ENCODE measurements at places on chromosomes 5 and 9.

- DNase-seq = peak; percentile 79
These were observed 88.1 kb downstream of the PCSK1 start for GRCh38 chr5:96344678-96345577.

DNA sequence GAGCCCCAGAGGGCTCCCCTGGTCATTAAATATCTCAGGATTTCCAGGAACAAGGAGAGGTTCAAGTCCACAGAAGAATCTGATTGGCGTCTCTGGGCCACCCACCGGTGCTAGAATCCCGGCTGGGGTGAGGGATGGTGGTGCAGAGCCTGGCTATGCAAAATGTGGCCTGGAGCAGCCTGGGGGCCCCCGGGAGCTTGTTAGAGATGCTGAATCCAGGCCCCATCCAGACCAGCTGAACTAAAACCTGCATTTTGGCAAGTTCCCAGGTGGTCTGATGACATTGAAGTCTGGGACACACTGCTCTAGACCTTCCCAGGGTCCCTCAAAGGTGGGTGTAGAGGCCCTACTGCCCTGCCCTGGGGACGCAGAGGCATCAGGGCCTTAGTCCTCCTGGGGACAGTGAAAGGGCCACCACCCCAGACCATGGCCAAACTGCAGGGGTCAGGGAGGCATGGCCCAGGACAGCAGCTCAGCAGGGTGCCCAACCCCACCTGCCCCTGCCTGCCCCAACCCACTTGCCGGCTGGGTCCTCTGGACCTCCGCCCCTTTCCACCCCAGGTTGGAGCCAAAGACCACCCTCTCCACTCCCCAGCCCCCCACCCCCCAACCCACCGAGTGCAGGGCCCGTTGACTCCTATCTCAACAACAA, 34.7 kb downstream of the ADAMTS2 start:
- DNase-seq = no peak

GRCh38 chr5:149345892-149346222, 558 bp downstream of the GRPEL2 start:
- no peak for DNase-seq

DNA sequence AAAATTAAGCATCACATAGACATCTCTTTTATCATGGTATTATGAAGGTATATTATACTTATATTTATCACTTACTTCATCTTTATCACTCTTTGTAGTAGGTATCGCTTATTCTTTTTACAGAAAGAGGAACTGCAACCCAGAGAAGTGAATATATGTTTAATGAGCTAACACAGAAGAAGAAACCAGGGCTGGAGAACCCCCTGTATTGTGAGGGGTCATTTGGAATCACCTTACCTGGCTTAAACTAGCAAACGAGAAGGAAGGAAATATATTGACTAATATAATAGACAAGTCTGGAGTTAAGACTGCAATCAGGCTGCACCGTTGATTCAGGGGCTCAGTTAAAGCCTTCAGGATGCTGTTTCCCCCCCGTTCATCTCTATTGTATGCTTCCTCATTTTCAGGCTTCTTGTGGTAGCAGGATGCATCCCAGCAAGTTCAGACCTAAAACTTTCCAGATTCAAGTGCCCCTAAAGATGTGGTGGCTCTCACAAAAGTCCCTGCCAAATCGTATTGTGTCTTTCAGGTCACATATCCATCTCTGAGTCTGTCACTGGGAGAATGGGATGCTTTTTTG, 146.4 kb downstream of the GCNT1 start:
- DNase-seq = no peak

DNA sequence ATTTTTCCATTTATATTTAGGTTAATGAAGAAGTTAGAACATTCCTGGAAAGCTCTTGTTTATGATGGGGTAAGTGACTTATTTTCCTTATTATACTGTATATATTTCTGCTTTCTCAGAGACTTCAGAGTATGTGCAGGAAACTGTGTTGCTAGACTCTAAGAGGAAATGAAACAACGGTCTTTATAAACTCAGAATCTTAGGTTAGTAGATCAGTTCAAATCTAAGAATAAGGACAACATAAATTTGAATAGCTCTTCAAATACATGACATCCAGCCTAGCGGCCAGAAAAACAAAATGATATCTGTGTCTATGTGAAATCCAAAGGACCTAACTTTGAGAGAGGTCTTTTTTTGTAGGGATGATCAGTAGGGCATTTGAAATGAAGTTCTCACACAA, 94.3 kb downstream of the PRKACG start:
- DNase-seq = no peak

DNA sequence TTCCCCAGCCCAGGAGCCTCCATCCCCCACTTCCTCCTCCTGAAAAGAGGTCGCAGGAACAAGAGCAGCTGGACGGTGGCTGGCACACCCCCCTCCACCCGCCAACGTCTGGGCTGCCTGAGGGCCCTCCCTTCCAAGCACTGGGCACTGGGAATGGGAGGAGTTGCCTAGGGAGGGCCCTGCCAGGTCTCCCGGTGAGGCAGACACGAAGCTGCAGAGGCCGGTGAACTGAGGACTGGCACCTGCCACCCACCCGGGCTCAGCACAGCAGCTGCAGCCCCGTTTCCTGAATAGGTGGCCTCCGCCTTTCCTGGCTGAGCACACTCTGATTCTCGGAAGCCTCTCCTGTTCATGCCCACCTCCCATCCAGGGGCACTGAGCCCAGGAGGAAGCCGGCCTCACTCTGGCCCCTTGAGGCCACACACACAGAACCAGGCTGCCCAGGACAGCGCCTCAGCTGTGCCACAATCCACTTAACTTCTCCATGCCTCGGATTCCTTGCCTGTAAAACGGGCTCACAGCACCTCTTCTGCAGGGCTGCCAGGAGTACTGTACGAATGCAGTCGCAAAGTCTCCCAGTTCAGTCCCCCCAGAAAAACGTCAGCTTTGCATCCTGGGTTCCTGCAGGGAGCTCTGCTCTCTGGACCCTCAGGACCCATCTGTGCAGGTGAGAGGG, 1.3 kb downstream of the NPDC1 start:
- DNase-seq = peak; percentile 66

DNA sequence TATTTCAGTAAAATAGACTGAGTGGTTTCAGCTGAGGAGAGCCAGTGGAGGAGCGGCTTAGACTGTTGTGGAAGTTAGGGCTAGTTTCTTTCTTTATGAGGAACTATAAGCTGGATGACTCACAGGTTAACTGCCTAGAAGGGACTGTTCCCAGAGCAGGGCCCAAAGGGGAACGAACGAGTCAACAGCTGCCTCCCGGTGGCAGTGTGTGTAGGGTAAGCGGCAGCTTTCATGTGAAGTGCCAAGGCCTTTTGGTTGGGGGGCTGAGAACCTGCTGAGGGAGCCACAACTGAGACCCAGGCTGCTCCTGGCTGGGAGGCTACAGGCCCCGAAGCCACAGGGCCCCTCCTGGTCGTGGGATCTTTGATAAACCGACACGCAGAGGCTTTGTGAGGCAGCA, 7.0 kb downstream of the SQSTM1 start:
- DNase-seq = peak; percentile 88

DNA sequence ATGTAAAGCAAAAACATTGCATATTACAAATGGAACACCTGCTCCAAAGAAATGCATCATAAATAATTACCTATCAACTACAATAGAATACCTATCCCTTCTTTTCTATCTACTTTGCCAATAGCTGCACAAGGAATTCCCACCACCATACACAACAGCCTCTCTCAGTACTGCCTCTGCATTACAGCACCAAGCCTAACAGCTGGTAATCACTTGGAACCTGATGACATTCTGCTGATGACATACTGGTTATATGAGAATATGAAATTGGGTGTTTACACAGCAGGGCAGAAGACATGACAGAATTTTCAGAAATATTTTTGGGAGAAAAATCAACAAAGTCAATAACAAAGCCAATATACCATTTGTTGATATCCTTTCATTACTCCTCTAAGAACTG, 43.2 kb downstream of the PSMB7 start:
- DNase-seq = no peak

DNA sequence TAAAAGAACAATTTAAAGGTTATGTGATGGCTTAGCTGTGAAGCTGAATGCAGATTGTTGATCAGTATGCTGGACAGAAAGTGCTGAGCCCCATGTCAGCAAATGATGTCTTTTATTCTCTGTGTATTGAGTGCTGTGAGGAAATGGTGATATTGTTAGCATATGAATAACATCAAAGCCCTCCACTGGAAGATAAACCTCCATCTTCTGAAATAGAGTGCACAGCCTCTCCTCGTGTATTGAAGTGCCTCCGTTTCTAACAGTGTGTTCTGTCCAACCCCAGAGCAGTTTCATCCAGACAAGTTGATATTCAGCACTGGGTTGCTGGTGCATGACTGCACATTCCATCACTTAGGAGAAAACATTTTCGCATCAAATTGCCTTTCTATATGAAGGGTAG, 242.9 kb downstream of the CSNK1G3 start:
- no peak for DNase-seq

DNA sequence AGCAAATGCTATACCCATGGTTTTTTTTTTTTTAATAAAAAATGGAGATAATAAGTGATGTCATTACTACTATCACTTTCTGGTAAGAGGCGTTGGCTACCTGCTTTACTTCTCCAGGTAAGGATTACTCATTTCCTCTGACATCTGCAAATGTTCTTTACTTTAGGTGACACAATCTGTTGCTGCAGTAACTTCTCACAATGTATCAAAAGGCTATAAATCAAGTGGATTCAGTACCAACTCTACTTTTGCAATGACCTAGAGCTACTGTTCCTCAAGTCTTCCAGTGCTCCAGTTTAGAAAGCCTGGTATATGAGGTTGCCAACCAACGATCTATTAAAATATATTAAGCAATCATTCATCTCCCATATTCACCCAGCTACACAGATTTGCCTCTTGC, 129.1 kb downstream of the PLK2 start:
- DNase-seq = no peak

- peak; percentile 48 for DNase-seq
These were observed 34.6 kb upstream of the NEK6 start for GRCh38 chr9:124222918-124223720.

DNA sequence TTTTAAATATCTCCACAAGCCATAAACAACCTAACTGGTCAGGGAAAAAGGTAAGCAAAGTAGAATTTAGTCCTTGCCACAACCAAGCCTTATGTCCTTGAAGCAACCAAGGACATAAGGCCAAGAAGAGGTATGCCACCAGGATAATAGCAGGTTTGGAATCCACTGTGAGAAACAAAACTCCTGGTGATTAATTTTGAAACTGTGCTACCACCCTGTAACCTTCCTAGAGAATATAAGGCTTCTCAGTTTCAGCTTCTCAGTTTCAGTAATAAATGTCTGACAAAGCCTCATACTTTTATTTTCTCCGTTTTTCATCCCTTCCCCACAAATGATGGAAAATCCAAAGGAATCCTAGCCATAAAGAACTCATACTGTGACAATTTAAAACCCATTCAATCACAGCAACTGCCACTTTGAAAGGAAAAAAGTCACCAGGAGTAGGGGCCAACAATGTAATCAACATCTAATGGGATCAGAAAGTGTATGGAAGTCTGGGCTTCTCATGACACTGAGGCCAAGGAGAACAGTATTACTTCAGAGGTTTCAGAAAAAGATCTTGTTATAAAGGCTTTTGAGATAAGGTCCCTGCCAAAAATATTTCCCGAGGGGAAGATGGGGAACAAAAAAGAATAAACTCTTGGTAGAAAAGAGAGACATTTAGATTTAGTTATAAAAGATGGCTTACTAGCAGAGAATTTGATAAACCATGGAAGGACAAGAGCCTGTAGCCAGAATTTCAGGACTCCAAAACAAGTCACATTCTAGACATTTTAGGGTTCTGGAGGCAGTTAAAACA, 189.2 kb downstream of the TSSK1B start:
- no peak for DNase-seq

GRCh38 chr5:66515209-66515608, 81.0 kb upstream of the MAST4 start:
- DNase-seq = no peak

- DNase-seq = peak; percentile 17
These were observed 1.2 kb upstream of the GABRA1 start for GRCh38 chr5:161846746-161847145.

GRCh38 chr5:159489779-159490178, 159.5 kb upstream of the IL12B start:
- no peak for DNase-seq

DNA sequence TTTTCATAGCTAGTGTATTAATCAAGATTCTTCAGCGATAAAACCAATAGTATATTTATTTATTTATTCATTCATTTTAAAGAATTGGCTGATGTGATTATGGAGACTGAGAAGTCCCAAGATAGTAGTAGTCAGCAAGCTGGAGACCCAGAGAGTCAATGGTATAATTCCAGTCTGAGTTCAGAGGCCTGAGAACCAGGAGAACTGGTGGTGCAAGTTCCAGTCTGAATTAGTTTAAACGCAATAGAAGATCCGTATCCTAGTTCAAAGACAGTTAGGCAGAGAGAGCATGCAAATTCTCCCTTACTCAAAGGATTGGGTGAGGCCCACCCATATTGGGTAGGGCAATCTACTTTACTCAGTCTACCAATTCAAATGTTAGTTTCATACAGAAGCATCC, 364.2 kb upstream of the RPS23 start:
- no peak for DNase-seq

DNA sequence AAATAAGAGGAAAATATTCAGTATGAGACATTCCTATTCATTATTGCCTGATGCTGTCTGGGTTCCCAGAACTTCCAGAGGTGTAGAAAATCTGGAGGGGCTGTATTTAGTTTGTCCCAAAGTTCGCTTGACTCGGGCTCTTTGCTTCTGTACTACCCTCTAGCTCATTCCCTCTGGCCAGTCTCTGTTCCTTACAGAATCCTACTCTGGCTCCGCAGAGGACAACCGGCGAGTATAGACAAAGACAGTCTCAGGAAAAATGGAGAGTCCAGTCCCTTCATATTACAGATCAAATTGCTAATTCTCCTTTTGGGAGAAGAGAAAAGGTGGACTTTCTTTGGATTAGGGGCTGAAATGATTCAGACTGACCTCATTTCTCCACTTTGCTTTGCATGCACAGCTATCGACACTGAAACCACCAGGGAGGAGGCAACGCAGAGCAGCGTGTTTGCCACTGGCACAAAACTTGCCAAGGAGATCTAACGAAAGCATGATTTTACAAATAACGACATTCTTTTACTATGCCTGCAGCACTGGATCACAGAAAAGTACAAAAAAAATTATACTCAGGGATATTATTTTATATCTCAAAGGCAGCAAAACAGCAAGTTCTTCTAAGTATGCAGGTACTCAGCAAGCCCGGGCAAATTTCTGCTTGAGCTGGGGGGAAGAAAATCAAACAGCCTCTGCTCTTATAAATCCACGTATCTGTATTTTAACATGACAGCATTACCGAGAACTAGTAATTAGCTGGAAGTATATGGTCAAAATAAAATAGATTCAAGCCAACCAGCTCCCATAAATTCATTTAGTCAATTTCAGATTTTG, 279.7 kb downstream of the NPR3 start:
- no peak for DNase-seq

- DNase-seq = no peak
These were observed 8.0 kb downstream of the PDCD1LG2 start for GRCh38 chr9:5518171-5518936.

- DNase-seq = no peak
These were observed 51.8 kb downstream of the EHMT1 start for GRCh38 chr9:137670391-137671195.

DNA sequence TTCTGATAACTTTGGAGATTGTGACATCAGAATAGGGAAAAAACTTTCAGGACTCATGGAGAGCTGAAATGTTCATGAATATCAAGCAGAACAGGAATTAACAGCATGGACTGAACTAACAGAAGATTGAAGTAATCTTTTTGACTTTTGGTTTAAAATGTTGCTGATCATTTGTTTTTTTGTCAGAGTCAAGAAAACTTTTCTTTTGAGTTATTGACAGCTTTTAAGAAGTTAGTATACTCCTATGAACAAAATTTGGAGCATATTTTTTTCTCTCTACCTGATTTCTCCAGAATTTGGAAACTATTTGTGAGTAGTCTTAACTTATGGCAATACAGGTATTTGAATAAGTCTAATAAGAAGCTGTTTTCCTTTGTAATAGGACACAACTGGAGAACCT, 244.3 kb upstream of the KLF9 start:
- DNase-seq = no peak
